Stimulated activated CD4-positive, alpha-beta T cell treated with anti-CD3 and anti-CD28 coated beads, Interleukin-2, amount 100 ng/mL, for 24 hours (primary cell): ENCODE measurements at places on chromosomes 5 and 9.

- no peak for DNase-seq
Observed at GRCh38 chr5:142726188-142726731, 40.4 kb upstream of the FGF1 start.

- DNase-seq = no peak
Observed at GRCh38 chr9:125161284-125161918, 18.1 kb upstream of the SCAI start.

GRCh38 chr5:172874647-172875504 lies 40.8 kb downstream of the ERGIC1 start:
- no peak for DNase-seq

- DNase-seq = peak; percentile 0
Observed at GRCh38 chr5:104412649-104413240, 850.2 kb upstream of the NUDT12 start.

- DNase-seq = no peak
Observed at GRCh38 chr5:89817841-89818240, 591.7 kb downstream of the CETN3 start.

- no peak for DNase-seq
Observed at GRCh38 chr5:168897387-168898122, 318.4 kb upstream of the PANK3 start.

GRCh38 chr5:141573489-141574121 lies 45.2 kb downstream of the DIAPH1 start:
- no peak for DNase-seq

DNA sequence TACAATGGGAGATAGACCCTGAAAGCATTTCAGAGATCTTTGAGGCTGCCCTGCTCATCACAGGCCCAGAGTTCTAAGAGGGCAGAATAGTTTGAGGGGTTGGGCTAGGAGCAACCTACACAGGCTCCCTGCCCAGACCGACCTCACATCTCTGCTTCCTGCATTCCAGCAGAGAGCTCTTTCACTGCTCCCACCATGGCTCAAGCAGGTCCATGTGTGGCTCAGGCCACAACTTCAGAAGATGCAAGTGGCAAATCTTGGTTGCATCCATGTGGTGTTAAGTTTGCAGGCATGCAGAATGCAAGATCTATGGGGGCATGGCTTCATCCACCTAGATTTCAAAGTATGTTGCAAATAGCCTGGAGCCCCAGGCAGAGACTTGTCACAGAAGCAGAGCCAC lies 39.0 kb downstream of the GDA start:
- DNase-seq = no peak

DNA sequence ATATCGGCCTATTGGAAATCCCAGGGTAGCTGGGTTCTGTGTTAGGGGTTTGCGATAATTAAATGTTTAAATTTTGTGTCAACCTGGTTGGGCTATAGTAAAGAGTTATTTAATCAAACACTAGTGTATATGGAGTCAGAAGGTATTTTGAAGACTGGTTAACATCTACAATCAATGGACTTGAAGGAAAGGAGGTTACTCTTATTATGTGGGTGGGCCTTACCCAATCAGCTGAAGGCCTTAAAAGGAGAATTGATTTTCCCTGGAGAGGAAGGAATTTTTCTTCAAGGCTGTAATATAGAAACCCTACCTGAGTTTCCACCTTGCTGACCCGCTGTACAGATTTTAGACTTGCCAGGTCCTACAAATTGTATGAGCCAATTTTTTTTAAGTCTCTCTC lies 411.4 kb downstream of the IRX1 start:
- no peak for DNase-seq

GRCh38 chr5:65098393-65098792 lies 329.7 kb downstream of the CWC27 start:
- no peak for DNase-seq

DNA sequence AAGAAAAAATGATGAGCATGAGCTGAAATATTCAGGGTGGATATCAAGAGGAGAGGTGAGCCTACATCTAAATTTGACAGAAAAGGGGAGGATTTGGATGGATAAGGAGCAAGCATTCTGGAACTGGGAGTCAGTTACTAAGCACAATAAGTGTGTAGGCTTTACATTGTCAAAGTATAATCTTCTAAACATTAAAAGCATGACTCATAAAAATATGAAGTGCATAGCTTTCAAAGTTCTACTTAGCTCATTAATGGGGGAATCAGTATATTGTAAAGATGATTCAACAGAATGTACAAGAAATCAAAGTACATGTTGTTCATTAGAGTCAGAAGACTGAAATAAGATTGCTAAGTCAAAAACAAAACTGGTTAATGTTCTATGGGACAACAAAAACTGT lies 248.0 kb upstream of the GAS1 start:
- DNase-seq = no peak

DNA sequence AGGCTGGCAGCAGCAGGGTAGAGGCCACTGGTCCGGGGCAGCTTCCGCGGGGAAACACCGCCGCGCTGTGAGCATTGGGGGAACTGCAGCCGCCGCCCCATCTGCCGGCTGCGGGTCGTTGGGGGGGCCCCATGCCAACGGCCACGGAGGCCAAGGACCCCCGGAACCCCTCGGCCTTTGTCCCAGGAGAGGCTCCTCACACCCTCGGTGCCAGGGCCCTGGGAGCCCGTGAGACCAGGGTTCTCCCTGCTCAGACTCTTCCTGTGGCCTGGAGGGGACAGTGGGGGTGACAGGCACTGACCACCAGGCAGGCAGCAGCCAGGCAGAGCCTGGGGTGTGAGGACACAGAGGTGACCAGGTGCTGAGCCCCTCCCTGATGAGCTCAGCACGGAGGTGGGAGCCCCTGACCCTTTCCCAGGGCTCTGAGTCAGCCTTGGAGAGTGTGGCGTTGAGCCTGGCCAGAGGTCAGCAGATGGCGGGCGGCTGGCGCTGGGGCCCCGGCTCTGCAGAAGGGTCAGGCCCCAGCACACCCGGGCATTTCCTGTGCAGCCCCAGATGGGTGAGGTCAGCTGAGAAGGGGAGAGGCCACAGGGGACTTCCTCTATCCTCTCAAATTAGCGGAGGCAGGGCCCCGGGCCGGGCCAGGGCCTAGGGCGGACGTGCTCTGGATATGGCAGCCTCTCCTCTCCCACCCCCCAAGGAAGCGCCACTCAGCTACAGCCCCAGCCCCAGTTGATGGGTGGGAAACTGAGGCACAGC lies 17.9 kb upstream of the EGFL7 start:
- peak; percentile 83 for DNase-seq

- DNase-seq = peak; percentile 22
Observed at GRCh38 chr9:105385381-105385985, 62.4 kb upstream of the FSD1L start.

- no peak for DNase-seq
Observed at GRCh38 chr5:6544561-6544935, 88.3 kb downstream of the NSUN2 start.

GRCh38 chr9:111926421-111926875 lies 29.8 kb downstream of the UGCG start:
- peak; percentile 37 for DNase-seq

DNA sequence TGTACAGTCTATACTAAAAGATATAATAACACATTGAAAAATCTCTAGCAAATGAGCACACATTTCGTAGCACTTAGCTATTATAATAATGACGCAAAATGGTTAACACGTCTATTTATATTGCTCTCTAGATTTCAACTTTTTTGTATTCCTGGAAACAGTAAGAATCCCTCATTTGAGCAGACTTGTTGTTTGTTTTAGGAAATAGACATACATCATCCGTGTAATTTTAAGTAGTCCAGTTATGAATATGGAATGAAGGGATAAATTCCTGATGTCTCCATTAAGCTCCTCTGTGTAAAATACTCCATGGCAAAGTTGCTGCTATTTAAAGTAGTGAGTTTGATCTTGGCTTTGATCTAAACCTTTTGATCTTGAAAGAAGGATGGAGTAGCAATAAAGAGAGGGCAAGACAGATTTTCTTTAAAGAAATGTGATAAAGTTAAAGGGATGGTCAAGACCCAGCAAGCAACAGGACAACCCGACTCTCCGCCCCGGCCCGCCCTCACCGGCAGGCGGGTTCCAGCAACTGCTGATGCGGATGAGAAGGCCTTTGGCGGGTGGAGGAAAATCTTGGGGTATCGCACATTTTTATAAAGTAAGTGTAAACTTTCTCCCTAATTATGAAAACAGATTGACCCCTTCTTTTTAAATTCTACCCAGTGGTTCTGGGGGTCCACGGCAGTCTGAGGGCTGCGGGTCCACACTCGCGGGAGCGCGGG lies 277.4 kb downstream of the AOPEP start:
- peak; percentile 21 for DNase-seq

DNA sequence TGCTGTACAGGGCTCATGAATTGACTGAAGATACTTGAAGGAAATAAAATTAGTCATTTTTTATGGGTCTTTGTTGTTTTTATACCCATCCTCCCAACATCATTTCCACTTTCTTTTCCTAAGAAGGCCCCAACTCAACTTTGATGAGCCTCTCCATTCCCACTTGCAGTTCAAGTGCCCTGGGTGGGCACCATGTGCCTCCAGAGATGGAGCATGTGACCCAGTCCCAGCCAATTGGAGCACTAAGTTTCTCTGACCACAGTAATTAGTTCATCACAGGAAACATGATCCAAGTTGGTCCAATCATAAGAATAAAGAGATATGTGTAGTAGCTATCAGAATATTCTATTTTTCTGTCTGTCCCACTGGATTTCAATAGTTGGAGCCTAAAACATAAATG lies 46.9 kb downstream of the HTR4 start:
- no peak for DNase-seq

- DNase-seq = peak; percentile 83
Observed at GRCh38 chr9:133133681-133134387, 12.8 kb upstream of the RALGDS start.

DNA sequence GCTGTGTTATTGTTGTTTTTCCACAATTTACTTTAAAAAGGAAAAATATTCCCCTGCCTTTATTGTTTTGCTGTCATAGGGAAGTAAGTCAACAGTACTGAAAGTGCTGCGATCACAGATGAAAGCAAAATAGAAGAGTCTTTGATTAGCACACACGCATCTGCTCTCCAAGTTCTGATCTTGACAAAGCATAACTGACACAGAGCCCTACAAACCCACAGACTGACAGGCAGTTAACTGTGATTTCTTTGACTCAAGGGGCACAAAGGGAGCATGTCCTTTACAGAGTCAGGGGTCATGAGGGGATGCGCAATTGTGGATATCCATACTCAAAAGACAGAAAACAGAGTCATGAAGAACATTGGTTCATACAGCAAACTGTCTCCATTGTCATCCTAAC lies 123.7 kb downstream of the SNCAIP start:
- no peak for DNase-seq

- DNase-seq = no peak
Observed at GRCh38 chr5:115649541-115649940, 23.7 kb upstream of the TMED7 start.

GRCh38 chr5:176192094-176192721 lies 46.0 kb upstream of the SIMC1 start:
- no peak for DNase-seq

GRCh38 chr5:152058267-152058666 lies 133.6 kb upstream of the GLRA1 start:
- DNase-seq = no peak

GRCh38 chr5:177329883-177330282 lies 18.2 kb upstream of the MXD3 start:
- no peak for DNase-seq

DNA sequence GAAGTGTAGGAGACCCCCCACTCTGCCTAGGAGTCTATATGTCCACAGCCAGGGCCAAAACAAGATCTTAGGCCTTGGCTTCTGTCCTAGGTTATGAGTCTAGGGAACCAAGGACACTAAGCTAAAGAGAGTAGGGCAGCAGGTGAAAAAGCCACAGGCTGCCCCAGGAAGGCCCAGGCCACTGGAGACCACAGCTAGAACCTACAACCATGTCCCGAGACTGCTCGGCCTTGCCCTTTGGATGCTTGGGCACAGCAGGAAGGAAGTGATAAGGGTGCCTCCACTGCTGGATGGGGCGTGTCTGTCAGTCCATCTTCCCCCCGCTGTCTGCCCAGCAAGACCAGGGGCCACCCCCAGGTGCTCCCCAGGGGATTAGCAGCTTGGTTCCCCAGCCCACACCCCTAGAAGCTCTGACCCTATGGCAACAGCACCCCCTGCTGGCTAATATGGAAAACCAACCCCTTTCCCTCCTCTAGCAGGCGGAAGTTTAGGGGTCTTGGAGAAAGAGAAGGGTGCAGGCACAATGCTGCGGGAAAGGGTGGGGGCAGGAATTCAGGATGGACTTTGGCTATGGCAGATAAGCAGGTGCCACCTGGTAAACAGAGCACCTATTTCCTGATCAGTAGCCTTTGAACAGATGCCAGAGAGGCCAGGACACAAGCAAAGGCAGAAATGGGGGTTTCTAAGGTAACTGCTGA lies 10.5 kb upstream of the IRF1 start:
- DNase-seq = peak; percentile 70

DNA sequence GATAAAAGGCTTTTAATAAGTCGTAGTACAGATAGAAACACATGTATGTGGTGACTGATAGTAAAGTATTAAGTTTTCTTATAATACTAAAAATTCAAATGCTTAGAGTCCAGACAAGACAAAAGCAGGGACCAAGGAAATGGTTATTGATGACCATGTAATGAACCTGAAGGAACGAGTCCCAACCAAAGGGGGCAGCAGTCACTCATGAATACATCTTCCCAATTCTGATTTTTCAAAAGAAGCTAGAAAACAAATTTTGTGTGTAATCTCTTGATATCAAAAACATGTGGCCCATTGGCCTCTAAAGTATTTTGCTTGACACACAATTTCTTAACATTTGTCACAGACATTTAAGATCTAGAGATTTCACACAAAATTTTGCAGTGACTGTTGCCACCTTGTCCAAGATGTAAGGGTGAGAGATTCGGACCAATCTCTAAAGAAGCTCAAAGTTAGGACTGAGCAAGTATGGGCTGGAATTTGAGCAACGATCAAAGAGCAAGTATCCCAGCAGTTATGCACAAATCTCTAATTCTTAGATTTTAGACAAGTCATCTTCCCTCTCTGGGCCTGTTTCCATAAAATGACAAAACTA lies 66.8 kb downstream of the ARL15 start:
- peak; percentile 22 for DNase-seq

- no peak for DNase-seq
Observed at GRCh38 chr9:7358876-7359275, 440.7 kb downstream of the DMAC1 start.

DNA sequence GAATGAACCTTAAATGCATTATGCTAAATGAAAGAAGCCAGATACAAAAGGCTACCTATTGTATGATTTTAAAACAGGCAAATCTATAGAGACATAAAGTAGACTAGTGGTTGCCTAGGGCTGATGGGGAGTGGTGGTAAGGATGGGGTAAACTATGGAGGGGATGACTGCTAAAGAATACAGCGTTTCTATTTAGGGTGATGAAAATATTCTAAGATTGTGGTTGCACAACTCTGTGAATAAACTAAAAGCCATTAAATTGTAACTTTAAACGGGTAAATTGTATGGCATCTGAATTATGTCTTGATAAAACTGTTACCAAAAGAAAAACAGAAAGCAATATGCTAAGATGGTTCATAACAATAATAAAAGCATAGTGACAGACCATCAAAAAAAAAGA lies 21.4 kb downstream of the KLHL3 start:
- DNase-seq = no peak

GRCh38 chr9:27453860-27454553 lies 70.1 kb upstream of the IFNK start:
- DNase-seq = no peak

- DNase-seq = no peak
Observed at GRCh38 chr5:72667708-72668107, 148.8 kb upstream of the TNPO1 start.
